ENCODE measurements at places on chromosomes 7 and 10.

GRCh38 chr10:22338931-22339330, 6.4 kb upstream of the SPAG6 start:
- DNase-seq = no peak

GRCh38 chr7:137462074-137462715, 118.7 kb upstream of the PTN start:
- no peak for DNase-seq

GRCh38 chr7:28106321-28106829, 74.2 kb downstream of the JAZF1 start:
- no peak for DNase-seq

- DNase-seq = no peak
Observed at GRCh38 chr10:1660815-1661214, 76.5 kb downstream of the ADARB2 start.

GRCh38 chr10:76149182-76149581, 717.8 kb downstream of the LRMDA start:
- no peak for DNase-seq

- DNase-seq = no peak
Observed at GRCh38 chr10:46255801-46256747, 30.7 kb upstream of the ANTXRL start.

- no peak for DNase-seq
Observed at GRCh38 chr7:47902013-47902412, 46.3 kb downstream of the PKD1L1 start.

DNA sequence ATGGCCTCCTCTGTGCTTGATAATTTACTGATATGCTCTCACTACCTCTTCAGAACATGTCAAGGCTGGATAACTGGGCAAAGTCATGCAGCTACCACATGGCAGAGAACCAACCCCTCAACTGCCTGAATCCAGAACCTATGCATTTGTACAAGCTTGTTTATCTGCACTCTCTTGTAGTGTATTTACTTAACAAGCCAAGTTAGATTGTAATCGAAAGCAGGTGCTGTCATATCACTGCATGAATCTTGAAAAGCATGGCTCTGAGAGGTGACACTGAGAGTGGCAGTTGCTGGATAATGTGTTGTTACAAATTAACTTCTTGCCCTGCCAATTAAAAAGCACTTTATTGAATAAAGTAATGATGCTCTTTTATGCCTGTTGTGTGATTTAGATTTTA, 588.6 kb downstream of the NRG3 start:
- no peak for DNase-seq

DNA sequence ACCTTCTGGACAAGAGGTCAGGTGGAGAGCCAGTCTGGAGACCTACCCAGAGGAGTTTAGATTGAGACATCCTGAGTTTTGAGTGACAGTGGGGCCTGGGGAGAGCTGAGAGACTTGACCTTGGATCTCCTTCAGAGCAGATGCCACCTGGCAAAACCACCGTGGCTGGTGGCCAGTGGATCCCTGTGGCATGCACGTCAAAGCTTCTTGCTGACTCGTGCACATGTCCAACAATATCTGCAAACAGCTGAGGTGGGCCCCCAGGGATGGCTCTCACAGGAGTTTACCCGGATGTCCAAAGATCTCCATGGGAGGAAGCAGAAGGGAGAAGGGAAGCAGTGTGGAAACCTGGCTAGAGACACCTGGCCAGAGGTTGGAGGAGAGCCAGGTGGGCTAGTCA, 230.5 kb downstream of the FANK1 start:
- no peak for DNase-seq

- DNase-seq = no peak
Observed at GRCh38 chr10:17004801-17005380, 124.7 kb downstream of the CUBN start.

GRCh38 chr7:5332579-5332978, 49.8 kb downstream of the SLC29A4 start:
- DNase-seq = no peak

DNA sequence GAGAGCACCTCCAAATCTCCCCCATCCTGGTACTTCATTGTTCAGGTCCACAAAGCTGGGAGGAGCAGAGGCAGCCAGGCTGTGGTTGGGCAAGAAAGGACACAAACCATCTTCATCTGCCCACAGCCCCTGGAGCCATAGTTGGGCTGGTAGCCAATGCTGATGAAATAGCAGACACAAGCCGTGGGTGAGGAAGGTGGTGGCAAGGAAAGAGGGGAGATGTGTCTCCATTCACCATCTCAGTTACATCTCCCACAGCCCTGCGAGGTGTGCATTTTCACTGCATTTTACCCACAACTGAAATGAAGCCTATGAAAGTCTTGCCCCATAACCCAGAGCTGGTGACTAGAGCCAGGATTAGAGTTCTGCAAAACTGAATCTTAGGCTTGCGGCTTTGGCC, 35.0 kb downstream of the PIK3AP1 start:
- DNase-seq = no peak

GRCh38 chr7:102873470-102874165, 39.2 kb upstream of the LRRC17 start:
- DNase-seq = no peak

DNA sequence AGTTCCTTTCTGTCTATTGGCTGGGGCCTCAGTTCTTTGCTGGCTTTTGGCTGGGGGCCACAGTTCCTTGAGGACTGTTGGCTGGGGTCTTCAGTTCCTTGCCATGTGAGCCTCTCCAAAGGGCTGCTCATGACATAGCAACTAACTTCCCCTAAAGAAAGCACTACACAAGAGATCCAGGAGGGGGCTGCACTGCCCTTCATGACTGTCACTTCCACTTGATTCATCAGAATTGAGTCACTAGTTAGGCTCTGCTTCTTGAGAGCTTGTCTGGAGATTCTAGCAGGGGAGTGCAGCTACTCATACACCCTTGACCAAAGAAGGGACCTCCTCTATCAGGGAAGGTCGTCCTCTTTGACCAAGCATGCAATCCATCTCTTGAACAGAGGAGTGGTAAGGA, 38.0 kb upstream of the MKX start:
- DNase-seq = no peak

DNA sequence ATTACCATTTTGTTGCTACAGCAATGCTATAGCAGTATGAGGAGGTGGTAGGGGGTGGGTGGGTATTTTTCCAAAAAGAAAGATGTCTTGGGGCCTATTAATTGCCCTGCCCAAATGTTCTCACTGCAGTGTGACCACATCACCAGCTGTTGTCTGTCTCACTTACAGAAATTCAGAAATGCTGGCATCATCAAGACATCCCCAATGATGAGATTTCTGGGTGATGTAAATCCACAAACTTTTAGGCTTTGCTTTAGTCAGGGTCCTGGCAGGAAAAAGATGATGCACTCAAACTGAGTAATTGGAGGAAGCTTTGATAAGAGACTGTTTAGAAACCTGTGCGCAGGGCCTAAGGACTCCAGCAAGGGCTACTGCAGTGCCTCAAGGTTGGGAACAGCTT, 56.2 kb upstream of the OPN4 start:
- DNase-seq = no peak

DNA sequence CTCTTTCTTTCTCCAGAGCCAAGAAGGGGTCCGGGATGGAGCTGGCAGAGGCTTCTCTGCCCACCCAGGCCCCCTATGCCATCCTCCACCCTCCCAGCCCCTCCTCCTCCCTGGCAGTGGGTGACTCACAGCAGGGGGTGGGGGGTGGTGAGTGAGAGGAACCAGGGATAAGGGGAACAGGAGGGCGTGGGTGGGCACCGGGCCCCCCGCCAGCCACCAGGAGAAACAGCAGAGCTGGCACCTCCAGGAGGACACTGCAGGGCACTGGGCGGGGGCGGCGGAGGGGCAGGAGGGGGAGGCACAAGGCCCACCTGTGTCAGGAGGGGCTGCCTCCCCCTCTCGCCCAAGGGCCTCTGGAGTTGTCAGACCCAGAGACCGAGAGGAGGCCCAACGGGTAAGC, 56.0 kb downstream of the CAMK2B start:
- no peak for DNase-seq

- DNase-seq = no peak
Observed at GRCh38 chr7:120402079-120402767, 129.2 kb downstream of the KCND2 start.

GRCh38 chr7:148803094-148803493, 81.0 kb downstream of the EZH2 start:
- DNase-seq = no peak

GRCh38 chr10:85045046-85045445, 716.7 kb downstream of the CCSER2 start:
- DNase-seq = no peak

GRCh38 chr7:121273467-121274167, 55.2 kb upstream of the WNT16 start:
- DNase-seq = no peak

DNA sequence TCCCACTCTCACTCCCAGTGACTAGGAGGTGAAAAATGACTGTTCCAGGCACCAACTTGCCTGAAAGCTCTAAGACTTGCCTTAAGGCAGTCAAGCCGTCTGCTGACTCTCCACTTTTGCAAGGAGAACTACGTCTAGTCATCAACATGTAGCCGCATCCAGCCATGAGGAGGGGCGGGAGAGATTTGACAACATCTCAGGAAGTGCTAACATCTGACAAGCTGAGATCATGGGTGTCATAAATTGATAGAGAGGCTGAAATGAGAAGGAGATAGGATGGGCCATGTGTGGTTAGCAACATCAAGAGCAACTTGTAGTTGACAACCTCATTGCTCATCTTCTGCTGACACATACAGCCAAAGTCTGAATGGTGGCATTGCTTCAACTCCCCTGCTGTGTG, 9.0 kb upstream of the TBXAS1 start:
- DNase-seq = no peak

DNA sequence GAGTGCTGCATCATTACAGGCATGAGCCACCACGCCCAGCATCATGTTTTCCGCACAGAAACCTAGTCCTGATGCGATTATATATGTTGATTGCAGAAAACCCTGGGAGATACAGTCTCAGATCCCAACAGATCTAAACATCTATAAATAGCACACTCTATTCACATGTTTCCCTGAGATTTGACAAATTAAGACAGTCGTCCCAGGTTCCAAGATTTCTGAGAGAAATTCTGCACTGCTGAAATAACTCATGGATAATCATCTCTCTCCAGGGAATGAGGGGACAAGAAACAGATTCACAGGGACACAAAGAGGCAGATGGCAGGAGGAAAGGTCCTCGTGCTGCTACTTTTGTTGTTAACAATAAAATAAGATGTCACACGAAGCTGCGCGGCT, 393.1 kb upstream of the CELF2 start:
- no peak for DNase-seq

- DNase-seq = no peak
Observed at GRCh38 chr10:64379898-64380297, 858.7 kb downstream of the REEP3 start.

DNA sequence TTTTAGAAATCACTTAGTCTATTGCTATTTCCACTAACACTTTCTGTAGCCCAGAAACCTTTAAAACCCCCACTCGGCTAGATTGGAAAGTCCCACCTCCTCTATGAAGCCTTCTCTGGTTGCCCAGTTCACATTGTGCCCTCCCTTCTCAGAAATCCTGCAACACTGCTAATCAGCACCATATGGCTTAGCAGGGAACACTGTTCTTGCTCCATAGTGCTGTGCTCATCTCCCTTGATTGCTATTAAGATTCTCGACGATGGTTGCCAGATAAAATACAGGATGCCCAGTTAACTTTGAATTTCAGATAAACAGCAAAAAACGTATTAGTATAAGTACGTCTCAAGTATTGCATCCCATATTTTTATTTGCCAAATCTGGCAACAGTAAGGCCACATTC, 40.1 kb upstream of the XPNPEP1 start:
- no peak for DNase-seq

DNA sequence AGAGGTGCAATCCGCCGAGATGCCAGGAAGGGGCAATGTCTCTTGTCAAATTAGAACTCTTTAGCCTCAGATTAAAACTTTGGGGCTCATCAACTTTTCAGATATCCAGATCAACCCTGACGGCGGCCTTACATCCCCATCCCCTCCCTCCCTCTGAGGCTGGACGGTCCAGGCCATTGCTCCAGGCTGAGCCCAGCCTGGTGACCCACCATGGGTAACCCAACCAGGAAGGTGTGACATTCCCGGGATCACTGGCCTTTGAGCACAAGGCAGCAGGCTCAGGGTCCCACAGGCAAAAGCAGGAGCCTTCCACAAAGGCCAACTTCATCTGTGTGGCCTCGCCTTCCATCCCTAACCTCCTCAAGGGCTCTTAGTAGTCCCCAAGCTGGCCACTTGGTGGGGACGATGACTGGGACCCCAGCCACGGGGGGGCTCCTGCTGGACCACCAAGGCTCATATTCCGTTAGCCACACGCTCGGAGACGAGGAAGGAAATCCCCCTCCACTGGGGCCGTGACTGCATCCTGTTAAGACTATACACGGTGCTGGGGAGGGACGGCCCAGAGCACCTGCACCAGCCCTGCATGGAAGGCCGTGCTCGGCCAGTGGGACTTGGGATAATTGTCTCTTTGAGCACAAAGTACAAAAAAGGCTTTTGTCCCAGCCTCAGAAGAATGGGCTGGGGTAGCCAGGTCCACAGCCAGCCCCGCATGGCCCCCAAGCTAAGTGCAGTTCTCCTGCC, 62.8 kb downstream of the ZRANB1 start:
- DNase-seq = no peak

DNA sequence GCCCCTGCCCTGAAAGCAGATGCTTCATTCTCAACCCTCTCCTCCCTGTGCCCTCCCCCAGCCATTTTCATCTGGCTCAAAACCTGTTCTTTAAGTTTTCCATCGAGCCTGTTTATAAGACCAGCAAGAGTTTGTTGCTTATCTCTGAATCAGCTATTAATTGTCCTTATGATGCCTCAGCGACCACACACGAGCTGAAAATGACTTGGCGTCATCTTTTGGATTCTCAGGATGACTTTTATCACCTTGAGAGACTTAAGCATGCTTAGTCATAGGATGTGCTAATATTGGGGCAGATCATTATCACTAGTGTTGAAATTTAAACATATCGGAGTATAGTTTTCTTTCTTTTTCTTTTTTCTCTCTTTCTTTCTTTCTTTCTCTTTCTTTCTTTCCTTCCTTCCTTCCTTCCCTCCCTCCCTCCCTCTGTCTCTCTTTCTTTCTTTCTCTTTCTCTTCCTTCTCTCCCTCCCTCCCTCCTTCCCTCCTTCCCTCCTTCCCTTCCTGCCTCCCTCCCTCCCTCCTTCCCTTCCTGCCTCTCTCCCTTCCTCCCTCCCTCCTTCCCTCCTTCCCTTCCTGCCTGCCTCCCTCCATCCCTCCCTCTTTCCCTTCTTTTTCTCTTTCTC, 184.5 kb downstream of the PHTF2 start:
- no peak for DNase-seq

Measured in activated T-helper 1 cell treated with Interleukin-2 at 50 U/mL for 16 hours (primary cell).